ENCODE measurements at places on chromosomes 5 and 9.
A peak's percentile ranks its signal among the peaks of the same experiment; 100 is the strongest.

GRCh38 chr9:101014566-101014965 is 14.0 kb upstream of the PLPPR1 start:
- no peak for DNase-seq

DNA sequence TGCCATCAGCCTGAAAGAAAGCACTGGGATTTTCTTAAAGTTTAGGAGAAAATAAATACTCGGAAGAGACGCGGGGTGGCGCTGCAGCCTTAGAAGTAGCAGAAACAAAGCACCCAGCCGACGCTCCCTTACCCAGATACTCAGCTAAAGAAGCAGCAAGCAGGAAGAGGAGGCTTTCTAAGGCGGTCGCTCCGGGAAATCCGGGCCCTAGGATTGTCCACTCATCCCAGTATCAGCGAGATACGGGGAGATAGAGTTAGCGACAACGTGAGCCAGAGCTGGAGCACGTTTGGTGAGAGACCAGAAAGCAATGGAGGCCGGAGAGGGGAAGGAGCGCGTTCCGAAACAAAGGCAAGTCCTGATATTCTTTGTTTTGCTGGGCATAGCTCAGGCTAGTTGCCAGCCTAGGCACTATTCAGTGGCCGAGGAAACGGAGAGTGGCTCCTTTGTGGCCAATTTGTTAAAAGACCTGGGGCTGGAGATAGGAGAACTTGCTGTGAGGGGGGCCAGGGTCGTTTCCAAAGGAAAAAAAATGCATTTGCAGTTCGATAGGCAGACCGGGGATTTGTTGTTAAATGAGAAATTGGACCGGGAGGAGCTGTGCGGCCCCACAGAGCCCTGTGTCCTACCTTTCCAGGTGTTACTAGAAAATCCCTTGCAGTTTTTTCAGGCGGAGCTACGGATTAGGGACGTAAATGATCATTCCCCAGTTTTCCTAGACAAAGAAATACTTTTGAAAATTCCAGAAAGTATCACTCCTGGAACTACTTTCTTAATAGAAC is at the start of gene PCDHB2:
Gene PCDHB2, plus strand, starts transcription at position 135 of the 782 bp plus-strand sequence. Its CDS starts 176 bp downstream, at position 311.
- DNase-seq, result no peak

GRCh38 chr5:133251296-133252132 is 199.7 kb downstream of the HSPA4 start:
- peak; percentile 80 for DNase-seq

DNA sequence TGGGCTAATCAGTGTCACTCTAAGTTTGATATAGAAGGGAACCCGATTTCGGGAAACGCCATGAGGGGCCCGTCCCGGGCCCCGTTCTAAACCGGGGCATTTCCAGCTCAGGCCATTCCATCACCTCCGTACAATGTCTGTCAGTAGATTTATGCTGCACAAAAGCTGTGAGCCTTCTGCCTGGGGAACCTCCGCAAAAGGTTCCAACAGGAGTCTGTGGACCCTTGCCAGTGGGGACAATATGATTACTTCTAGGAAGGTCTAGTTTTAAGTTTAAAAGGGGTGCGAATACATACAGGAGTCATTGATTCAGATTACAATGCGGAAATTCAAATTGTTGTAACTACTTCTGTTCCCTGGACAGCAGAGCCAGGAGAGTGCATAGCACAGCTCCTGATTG is 57.6 kb downstream of the RAPGEF1 start:
- DNase-seq, result no peak

GRCh38 chr5:44860267-44860666 is 51.5 kb downstream of the MRPS30 start:
- DNase-seq, result no peak

GRCh38 chr9:14752271-14752670 is 29.7 kb upstream of the CER1 start:
- no peak for DNase-seq

GRCh38 chr5:67528953-67529352 is 332.4 kb upstream of the CD180 start:
- no peak for DNase-seq

DNA sequence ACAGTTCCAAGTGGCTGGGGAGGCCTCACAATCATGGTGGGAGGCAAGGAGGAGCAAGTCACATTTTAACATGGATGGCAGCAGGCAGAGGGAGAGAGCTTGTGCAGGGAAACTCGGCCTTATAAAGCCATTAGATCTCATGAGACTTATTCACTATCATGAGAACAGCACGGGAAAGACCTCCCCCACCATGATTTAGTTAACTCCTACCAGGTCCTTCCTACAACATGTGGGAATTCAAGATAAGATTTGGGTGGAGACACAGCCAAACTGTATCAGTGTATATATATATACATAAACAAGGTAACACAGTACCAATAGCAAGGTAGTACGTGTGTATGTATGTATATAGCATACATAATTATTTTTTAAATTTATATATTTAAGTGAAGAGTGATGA is 50.9 kb downstream of the NFX1 start:
- DNase-seq, result no peak

DNA sequence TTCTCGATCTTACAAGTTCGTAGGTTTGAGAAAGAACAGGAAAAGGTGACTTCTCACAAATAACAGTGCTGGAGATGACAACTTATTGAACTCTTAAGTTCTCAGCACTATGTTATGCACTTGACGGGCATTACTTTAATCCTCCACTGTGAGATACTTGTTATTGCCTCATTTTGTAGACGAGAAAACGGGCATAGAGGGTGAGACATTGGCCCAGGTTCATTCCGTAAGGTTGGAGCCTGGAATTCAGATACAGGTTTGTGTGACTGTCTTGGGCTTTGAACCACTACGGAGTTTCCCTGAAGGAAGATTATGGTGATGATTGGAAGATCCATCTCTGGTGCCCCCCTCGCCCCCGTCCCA is 657 bp downstream of the MAT2B start:
- no peak for DNase-seq

DNA sequence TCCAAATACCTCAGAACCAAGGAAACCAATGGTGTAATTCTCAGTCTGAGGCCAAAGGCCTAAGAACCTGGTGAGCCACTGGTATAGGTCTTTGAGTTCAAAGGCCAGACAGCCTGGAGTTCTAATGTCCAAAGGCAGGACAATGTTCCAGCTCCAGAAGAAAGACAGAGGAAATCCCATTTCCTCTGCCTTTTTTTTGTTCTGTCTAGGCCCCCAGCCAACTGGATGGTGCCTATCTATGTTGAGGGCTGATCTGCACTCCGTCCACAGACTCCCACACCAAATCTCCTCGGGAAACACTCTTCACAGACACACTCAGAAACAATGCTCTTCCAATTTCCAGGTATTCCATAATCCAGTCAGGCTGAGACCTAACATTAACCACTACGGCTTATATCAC is 30.1 kb downstream of the FNIP1 start:
- no peak for DNase-seq

DNA sequence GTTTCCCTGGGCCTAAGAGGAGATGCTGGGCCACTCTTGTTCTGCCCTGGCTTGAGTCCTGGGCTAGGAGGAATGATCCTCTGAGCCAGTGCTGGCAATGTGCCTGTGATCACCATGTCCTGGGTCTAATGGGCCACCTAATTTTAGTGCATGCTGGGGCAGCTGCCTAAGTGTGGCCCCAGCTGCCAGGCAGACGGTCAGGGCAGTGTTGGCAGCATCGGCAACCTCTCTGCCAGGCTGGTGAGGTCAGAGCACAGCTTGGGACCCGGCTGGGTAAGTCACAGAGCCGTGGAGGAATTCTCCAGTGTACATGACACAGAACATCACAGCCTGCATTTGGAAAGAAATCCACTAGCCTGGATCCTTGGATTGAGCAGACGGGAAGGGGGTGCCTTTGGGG is 21.4 kb upstream of the PITX1 start:
- no peak for DNase-seq

DNA sequence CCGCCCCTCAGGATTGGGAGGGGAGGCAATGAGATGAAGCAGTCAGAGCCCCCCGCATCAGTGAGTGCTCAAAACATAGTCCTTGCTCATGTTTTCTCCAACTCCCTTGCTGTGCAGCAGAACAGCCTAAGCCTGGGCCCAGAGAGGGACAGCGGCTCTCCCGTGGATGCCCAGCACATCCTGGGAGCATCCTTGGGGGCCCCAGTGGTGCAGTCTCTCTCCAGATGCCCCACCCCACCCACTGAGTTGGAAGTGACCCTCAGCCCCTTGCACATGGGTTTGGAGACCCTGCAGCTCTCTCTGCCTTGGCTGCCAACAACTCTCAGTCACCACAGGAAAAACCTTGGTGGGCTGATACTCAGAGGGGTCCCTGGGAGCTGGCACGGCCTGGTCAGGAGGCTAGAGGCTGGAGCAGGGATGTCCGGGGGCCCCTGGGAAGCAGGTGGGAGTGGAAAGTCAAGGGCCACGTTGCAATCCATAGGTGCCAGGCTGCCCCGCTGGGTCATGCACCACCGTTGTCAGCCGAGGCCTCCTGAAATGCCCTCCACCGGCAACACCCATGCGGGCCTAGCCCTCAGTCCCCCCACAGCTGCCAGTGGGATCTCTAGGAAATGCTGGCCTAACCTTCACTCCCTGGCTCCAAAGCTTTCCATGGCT is 242.5 kb downstream of the PBX3 start:
- no peak for DNase-seq

DNA sequence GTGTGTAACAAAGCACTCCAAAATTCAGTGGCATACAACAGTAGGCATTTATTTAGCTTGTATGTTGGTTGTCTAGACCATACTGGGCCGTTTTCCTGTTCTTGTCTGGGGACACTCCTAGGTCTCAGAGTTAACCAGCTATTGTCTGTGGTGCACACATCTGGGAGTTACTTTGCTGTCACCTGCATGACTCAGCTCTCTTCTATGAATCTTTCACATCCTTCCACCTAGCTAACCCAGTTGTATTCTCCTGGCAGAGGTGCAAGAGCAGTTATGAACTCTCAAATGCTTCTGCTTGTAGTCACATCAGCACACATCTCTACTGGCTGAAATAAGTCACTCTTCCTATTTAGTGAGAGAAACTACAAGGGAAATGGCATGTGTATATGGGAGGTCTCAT is 138.1 kb downstream of the BAAT start:
- no peak for DNase-seq
